NCI-H82 (cell line): ENCODE measurements at places on chromosomes 7 and 10.

DNA sequence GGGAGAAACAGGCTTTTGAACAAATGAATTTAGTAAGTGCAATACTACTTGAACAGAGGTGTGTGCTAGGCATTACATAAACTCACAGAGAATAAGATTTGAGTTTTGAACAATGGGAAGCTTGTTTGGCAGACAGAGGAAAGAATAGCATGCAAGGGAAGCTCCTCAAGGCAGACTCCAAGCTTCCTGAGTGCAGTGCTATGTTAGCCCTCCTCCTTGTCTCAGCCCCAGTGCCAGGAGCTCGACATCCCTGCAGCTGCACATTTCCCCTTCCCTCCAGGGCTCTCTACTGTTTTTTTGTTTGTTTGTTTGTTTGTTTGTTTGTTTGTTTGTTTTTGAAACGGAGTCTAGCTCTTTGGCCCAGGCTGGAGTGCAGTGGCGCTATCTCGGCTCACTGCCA lies 237.5 kb downstream of the IPMK start:
- DNase-seq: no peak

DNA sequence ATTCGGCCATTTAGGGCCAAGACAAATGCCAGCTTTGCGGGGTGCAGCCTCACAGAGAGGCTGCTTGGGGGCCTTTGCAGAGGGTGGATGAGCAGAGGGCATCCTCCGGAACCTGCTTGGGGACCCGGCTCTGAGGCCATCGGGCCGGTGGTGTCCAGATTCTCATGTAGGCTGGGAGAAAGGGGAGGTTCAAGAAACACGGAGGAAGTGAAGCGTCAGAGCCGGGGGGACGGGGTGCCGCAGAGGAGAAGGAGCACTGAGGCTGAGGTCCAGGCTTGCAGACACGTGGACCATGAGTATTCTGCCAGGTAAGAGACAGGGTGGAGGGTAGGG lies 150.7 kb upstream of the SHH start:
- DNase-seq: no peak

GRCh38 chr10:119521443-119522204 lies 20.9 kb downstream of the RGS10 start:
- peak; percentile 36 for DNase-seq

DNA sequence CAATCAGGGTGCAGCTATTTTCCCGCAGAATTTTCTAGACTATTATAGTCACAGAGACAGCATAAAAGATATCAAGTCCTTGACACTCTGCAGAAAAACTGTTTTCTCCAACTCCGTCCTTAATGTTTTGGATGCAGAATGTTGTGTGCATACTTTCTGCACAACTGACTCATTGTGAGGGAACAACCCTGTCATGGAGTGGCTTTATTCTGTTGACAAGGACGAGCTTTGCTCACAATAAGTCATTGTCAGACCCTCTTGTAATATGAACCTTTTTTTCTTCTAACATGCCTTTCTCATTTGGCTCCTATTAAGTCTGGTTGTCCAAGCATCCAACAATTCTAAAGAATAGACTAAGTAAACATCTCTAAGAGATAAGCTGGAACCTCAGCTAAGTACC lies 17.3 kb downstream of the ABCB4 start:
- no peak for DNase-seq

DNA sequence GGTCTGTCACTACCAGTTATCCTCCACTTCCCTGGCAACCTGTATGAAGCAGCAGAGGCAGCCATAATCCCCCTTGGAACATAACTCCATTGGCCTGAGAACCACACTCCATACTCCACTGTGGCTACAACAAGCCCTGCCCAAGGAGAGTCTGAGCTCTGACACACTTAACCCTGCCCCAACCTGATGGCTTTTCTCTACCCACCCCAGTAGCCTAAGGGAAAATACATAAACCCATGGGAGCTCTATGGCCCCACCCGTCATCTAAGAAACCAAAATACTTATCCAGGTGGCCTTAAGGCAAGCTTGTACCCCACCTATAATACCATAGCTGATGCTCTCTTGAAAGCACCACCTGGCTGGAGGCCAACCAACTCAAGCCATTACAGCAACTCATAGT lies 324.8 kb upstream of the GLI3 start:
- no peak for DNase-seq

GRCh38 chr10:50335397-50335796 lies 84.1 kb upstream of the ASAH2 start:
- DNase-seq: peak; percentile 2

- DNase-seq: no peak
Measured at GRCh38 chr10:88851706-88852105, at the start of gene ANKRD22. Gene ANKRD22, minus strand, starts transcription at chr10:88851844. Its CDS starts 237 bp downstream, at chr10:88851607.

GRCh38 chr10:76270464-76270863 lies 839.0 kb downstream of the LRMDA start:
- peak; percentile 8 for DNase-seq

DNA sequence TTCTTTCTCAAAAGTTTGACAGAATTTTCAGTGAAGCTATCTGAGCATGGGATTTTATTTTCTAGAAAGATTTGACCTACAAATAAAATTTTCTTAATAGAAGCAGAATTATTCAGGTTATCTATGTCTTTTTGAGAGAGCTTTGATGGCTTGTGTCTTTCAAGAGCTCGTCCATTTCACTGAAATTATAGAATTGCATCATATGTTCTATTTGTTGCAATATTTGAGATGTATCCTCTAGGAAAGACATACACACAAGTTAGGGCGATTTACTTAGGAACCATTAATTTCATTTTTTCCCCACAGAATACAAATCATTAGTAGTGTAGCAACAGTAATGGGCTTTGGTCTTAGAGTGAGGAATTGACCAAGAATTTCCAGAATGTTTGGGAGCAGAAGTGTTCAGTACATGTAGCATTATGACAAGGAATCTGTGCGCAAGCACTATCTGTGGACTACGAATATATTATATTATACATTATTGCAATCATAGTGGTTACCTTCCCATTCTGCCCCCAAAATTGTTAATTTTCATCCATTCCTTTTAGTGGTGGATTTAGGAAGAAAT lies 12.8 kb upstream of the COL17A1 start:
- DNase-seq: no peak

GRCh38 chr7:86158111-86158510 lies 485.6 kb upstream of the GRM3 start:
- DNase-seq: peak; percentile 92

DNA sequence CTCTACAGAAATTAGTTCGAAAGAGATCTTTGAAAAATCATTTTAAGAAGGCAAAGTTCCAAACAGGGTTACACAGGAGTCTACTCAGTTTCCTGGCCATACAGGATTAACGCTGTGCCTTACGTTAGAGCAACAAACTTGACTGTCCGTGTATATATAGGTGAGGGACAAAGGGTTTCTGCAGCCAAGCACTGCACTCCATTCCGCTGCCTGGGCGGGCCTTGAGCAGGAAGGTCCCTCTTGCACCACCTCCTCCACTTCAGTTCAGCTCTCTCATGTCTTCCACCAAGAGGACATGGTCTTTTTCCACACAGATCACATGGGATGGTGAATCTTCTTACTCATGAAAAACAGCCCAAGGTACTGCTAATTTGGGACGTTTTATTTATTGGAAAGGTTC lies 43.2 kb downstream of the MCMBP start:
- no peak for DNase-seq

DNA sequence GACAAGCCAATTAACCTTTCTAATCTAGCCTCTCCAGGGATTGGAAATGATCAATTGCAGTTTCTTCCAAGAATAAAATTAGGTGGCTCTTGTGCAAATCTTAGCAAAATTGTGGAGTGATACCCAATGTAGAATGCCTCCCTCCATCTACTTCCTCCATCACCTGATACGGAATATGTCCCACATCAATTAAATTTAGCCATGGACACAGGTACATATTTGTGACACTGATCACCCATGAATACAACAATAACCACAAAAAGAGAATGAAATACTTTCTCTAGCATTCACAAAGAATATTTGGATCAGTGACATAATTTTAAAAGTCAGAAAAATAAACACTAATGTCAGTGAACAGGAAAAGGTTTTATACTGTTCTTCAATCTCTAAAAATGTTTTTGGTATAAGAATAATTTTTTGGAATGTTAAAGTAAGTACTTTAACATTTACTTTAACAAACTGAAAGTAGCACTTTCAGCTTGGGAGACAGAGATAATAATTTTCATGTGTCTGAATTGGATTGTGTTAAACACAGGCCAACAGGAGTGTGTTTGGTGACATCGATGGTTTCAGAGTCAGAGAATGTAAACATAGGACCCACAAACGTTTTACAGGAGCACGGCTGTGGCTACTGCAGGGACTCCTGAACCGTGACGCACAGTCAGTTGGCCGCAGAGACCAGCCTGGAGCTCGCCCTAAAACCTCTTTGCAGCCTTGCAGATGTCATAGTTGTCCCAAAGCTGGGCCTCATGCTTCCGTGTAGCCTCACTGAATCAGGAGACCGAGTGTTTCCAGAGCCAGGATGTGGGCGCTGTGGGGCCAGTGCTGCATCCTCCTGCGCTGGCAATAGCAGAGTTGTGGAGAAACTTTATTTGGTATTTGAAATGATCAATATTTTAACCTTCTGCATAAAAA lies 7.2 kb downstream of the RBM20 start:
- DNase-seq: peak; percentile 56

GRCh38 chr10:86354761-86355540 lies 11.6 kb downstream of the GRID1 start:
- DNase-seq: no peak

DNA sequence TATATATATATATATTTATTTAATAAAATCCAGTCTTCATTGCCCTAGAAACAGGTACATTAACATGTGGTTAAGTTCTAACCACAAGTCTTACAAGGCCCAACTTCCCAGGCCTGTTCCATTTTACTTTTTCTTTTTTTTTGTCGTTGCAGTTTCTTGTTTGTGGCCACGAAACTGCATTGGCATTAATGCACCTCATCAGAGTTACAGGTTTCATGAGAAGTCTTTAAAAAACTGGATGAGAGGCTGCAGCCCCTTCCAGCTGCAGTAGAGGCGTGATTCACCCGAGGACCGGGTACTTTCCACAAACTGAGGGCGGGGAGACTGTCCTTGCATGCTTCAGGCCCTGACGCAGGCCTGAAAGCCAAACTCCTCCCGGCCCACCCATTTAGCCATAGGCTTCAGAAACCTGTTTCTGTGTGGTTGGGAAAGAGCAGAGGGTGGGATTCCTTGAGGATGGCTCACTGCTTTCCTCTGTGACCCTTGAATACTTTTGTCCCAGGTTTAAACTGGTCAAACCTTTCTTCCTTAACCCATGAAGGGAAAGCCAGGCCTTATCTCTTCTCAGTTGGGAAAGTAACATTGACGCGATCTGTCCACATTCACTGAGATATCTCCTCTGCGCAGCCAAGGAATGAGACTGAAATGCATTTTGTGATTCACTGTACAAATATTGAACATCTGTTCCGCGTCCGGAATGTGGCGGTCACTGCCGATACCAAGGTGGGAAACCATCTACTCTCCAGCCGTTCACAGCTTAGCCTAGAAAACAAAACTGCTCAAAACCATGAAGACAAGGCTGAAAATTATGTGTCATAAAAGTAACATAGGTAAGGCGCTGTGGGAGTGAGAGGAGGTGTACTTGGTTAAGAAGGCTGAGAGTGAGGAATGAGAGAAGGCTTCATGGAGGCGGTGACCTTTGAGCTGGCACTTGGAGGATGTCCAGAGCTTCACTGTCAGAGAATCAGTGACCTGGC lies 311.7 kb downstream of the GATA3 start:
- no peak for DNase-seq

DNA sequence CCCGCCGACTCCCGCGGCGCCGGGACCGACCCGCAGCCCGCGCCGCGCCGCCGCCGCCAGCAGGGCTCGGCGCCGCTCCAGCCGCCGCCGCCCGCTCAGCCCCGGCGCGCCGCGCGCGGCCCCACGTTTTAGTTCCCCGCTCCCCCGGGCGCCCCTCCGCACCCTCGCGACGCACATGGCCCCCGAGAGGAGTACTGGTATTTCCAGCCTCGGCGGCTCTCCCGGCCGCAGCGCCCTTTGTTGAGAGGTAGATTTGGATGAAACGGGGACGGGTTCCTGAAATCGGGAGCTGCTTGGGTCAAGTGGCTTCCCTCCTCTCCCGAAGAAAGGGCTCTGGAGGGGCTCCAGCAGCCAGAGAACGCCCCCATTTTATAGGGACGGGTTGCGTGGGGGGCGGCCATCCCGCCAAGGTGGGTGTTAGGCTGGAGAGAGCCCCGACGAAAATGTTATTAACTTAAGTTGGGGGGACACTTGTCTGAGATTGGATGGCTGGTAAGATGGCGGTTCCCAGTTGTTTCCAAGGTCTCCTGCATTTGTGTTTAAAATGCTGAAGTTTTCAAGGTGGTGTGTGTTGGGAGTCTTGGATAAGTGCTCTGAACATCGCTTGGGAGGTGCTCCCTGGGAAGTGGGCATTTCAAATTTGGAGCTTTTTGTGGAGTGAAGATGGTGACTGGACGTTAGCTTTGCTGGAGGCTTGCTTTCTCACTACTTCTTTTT lies 1.2 kb downstream of the BMI1 start:
- peak; percentile 23 for DNase-seq

GRCh38 chr7:6279341-6279740 lies 6.9 kb upstream of the CYTH3 start:
- no peak for DNase-seq

DNA sequence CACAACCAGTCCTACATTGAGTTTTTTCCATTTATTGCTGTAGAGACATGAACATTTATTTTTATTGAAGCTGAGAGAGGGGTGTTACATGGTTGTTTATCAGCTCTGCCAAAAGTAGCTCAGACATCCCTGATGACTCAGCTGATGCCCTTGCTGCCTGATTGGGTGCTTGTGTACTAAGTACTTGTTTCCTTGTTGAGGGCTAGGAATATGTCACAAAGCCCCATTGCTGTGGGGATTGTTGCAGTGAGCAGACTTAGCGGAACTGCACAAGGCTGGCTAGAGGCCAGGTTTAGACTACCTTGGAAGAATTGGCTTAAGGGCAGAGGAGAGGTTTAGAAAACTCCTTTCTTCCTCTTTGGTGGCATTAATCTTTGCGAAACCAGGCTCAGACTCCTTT lies 110.6 kb downstream of the AUTS2 start:
- DNase-seq: peak; percentile 89

GRCh38 chr7:12968836-12969422 lies 281.5 kb downstream of the ARL4A start:
- DNase-seq: peak; percentile 29

- DNase-seq: peak; percentile 52
Measured at GRCh38 chr10:88122145-88122544, 258.7 kb downstream of the PTEN start.

DNA sequence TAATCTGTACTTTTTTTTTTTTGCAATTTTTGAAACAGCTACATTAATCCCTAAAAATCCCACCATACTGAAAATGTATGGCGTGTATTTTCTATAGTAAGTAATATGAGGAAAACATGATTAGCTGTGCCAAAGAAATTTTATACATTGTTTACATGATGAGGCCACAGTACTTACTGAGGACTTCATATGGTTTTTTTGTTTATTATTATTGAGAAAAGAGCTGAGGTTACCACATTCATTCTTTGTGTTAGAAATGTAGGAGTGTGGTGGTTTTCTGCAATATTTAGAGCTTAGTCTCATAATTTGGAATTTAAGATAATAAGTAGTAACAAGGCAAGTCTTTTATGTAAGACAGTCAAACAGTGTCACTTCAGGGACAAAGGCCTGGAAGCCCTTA lies 45.1 kb downstream of the SLC25A40 start:
- no peak for DNase-seq
